ENCODE measurements at places on chromosomes 4 and X.

- no peak for DNase-seq
Measured at GRCh38 chr4:137510557-137511265, 21.6 kb downstream of the PCDH18 start.

DNA sequence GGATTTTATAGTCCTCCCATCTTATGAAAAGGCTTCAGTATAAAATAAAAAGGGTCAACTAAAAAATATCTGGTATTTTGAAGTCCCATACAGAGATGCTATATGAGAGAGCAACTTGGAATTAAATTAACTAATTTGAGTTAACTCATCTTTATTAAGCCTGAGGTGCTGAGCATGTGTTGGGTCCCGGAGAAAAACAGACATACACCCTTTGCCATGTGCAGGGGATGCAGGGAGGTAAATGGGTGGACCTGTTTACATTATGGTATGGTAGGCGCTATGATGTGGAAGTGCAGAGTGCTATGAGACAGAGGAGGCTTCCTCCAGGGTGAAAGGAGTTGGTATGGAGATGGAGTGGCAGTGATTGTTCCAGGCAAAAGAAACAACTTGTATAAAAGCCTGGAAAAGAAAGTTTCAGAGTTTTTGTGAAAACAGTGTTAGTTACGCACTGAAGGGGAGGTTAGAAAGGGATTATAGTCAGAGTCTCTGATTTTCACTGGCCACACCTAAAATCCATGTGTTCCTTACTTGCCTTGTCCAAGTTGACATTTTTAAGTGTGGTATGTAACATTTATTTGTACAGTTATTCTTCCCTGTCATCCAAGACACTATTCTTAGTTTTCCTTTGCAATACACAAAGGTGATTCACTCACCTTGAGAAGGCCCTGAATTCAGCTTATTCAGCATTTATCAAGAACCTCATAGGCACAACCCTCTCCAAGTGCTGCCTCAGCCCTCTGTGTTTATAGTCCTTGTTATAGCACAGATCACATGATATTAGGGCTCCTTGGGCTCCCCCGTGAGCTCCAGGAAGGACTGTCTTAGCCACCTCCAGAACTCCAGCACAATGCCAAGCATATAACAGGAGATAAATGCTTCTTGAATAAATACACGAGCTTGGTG is 152.0 kb downstream of the RASL11B start:
- no peak for DNase-seq

DNA sequence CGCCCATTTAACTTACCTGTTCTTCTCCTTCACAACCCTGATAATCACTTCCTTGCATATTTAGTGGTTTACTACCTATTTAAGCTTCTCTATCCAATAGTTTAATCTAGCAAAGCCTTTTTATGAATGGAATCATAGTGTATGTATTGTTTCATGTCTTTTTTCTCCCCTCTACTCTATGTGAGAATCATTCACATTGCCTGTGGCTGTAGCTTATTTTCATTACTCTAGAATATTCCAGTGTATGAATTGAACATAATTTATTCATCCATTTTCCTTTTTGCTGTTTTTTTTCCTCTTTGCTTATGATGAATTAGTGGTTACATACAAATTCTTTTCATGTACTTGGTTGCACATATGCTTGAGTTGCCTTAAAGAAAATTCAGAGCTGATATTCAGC is 490 bp upstream of the ADH4 start:
- no peak for DNase-seq

DNA sequence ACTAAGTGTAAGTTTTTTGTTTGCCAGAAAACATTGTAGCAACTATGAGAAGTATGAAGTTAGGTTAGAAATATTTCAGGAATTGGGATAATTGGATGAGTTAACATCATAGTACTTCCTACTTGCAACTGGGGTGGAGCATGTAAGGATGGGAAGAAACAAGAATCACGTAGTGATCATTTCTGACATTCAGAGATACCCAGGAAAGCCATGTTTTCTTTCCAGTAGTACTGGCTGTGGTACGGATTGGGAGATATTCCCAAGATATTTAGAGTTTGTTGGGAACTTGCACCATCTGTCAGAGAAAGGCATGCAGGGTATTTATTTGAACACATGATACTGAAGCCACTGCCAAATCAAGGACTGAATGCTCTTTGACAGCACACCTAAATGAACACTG is 87.6 kb upstream of the SLC4A4 start:
- no peak for DNase-seq

- DNase-seq = no peak
Measured at GRCh38 chrX:21645431-21645830, 12.7 kb downstream of the KLHL34 start.

DNA sequence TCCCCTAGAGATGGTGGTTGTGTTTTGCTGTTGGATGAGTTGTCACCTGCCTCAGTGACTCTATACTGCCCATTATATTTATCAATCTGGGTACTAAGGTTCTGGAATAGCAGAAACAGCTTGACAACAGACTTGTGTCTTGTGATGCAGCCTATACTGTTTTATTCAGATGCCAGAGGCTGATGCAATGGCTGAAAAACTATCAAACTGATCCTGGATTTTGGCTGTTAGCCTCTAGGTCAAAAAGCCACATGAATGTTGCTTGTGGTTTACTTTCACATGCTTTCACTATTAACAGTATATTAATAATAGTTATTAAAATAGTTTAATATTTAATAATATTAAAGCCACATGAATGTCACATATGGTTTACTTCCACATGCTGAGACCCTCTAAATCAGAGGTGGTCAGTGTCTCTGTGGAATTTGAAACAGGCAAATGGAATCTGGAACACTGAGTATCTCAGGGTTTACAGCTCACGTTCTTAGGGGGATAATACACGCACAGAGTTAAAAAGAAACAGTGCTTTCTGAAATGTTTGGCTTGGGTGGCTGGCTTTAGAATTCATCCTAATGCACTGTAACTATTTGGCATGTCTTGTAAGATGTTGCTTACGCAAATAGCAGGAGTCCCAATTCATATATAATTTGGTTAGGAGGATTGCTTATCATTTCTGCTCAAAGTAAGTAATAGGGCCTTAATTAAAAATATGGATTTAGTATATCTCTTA is 82.5 kb upstream of the LCORL start:
- no peak for DNase-seq

GRCh38 chr4:185218312-185218711 is 8.9 kb downstream of the SNX25 start:
- no peak for DNase-seq

- DNase-seq = no peak
Measured at GRCh38 chr4:675036-675882, 917 bp downstream of the MYL5 start.

GRCh38 chr4:86720508-86721068 is 126.5 kb downstream of the PTPN13 start:
- no peak for DNase-seq

DNA sequence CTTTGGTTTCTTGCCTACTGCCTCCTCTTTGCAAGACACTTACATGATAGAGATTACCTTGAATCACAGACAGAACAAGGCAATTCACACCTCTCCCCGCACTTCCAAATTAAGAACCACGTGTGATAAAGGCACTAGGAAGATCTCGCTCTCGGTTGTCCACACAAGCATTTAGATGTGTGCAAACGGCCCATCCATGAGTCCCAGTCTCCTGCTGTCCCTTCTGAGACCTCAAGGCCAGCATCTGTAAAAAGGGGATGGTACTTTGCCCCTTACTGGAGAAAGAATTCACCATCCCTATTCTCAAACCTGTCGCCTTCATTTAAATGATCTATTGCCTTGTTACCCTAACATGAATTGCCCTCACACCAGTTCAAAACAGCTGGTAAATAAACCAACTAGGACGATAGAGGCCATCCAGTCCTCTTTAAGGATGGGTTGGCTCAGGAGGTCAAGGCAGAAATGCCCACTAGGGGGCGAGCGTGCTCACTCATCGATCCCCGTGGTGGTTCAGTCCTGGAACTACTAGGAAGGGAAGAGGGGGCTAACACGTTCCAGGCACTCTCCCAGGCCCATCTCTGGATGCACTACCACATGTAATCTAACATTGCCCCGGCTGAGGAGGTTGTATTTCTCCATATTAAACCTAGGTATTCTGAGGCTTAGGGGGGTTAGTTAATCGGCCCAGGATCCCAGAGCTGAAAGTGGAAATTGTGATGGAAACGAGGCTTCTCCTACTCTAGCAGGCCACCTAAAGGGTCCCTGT is 95.8 kb downstream of the DHX15 start:
- DNase-seq = peak; percentile 49

DNA sequence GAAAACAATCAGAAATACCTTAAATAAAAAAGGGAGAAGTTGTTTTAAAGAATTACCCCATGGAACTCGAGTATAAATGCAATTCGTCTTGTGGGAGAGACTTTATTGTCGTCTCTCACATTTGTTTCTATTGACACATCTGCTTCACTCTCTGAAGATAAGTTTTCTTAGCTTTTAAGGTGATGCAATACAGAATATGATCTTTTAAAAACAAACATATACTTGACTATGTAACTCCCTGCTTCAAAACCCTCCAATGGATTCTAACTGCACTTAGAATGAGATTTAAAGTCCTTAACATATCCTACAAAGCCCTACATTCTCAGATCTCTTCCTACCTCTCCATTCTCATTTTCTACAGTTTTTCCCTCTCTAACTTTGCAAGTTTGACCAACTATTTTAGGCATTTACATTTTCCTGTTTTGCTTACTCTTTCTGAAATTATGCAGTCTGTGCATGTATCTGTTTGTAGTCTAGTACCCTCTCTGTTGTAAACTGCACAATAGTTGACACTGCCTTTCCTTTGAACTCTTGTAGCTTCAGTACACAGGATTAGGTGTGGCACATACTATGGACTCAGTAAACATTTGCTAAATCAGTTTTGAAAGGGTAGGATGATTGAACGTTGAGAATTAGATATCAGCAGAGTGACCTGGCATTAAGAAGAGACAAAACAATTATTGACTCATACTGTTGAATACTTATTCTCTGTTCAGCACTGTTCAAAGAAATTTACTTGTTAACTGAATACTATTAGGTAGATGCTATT is 59.8 kb downstream of the AGTR2 start:
- no peak for DNase-seq

GRCh38 chr4:22474636-22475310 is 41.1 kb downstream of the ADGRA3 start:
- no peak for DNase-seq

GRCh38 chrX:131910586-131910985 is 112.5 kb upstream of the STK26 start:
- no peak for DNase-seq

Measured in CD4-positive, alpha-beta T cell treated with Interleukin-15 for 4 hours (primary cell).